CD4-positive, alpha-beta T cell treated with Interleukin-6 at 100 ng/mL for 8 hours (primary cell): ENCODE measurements at places on chromosomes 5 and 9.

DNA sequence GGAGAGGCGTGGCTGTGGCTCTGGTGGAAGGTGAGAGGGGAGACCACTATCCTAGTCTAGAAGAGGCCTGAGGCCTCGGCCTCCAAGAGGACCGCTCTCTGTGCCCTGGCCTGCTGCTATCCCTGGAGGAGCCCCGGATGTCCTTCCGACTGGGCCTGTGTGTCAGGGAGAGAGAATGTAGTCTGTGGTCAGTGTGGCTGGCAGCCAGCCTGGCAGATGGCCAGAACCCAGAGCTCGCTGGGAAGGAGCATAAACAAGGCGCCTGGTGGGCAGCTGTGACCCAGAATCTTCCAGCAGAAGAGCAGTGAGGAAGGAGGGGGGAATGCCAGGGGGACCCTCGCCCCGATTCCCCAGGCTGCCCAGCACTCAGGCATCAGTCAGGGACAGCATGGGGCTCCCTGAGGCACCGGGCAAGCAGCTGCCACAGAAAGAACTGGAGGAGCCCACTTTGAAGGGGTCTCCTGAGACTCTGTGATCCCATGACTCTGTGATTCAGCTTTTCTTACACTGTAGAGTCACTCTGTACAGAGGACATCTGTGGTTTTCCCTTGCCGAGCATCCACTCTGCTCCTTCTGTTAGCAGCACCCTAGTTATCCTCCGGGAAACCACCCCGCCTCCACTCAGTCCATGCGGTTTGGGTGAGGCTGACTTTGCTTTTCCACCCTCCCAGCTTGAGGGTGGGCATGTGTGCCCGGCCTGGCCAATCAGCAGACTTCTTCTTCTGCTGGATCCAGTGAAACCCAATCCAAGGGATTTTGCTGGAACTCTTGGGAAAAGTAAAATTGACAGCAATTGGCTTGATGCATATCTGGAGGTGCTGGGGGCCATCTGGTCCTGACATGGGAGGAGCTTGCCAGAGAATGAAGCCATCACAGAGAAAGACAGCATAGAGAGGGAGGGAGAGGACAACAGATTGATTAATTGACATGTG is 46.2 kb upstream of the PWWP2A start:
- no peak for DNase-seq

- DNase-seq: peak; percentile 22
Observed at GRCh38 chr9:4297151-4297785, 2.6 kb downstream of the GLIS3 start.

GRCh38 chr9:76519075-76519835 is 60.3 kb downstream of the GCNT1 start:
- DNase-seq: no peak

DNA sequence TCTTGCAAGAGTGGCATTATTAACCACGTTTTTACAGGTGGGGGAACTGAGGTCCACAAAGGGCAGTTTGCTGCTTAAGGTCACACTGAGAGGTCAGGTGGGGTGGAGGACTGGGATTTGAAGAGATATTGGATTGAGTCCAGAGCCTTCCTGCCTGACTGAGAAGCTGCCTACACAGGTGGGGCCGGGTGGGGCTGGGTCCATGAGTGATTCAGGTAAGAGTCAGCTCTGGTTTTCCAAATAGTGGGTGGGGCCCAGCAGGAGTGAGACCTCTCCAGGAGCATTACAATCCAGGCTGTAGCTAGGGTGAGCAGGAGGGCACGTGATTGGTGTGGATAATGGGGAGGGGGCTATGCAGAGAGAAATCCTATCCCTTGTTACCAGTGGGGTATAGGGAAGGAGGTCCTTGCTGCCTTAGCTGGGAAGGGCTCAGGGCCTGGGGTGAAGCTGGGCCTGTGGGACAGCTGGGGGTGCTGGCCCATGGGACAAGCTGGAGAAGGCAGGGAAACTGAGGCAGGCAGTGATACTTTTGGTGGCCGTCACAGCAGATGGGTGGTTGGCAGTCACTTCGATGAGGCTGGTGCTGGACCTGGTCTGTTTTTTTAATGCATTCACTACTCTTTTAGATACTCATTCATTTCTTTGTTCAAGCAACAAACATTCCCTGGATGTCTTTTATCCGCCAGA is 2.9 kb upstream of the PTGS1 start:
- no peak for DNase-seq

DNA sequence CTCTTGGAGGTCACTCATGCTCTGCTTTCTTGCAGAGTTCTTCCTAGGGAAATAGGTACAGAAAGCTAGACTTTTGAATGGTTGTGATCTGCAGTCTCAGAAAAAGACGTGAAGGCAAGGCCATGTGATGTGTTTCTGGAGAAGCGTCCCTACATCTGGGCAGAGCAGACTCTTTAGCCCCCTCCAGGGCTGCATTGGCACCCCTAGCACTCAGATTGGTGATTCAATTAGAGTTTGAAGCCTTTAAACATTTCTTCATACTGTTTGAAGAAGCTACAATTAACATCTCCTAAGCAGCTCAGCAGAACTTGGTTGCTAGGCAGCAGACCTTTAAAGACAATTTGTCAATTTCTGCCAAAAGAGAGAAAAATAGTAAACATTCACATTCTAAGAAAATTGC is 21.6 kb downstream of the JADE2 start:
- DNase-seq: no peak

DNA sequence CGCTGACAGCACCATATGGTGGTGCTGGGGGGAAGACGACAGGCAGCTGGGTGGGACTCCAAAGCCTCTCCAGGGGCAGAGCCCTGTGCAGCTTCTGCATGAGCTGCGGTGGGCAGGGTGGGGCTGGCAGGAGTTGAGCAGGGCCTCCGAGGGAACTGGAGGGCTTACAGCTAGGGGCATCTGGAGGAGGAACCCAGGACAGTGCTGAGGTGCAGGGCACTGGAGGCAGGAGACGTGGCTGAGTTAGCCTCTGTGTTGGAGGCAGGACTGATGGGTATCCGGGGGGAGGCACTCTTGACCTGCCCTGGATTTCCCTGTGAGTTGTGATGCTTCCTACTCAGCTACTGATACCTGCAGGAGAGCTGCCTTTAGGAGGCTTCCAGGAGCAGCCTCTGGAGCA is 45.0 kb downstream of the TENT4A start:
- no peak for DNase-seq

- DNase-seq: no peak
Observed at GRCh38 chr5:147708708-147709107, 73.8 kb downstream of the JAKMIP2 start.

DNA sequence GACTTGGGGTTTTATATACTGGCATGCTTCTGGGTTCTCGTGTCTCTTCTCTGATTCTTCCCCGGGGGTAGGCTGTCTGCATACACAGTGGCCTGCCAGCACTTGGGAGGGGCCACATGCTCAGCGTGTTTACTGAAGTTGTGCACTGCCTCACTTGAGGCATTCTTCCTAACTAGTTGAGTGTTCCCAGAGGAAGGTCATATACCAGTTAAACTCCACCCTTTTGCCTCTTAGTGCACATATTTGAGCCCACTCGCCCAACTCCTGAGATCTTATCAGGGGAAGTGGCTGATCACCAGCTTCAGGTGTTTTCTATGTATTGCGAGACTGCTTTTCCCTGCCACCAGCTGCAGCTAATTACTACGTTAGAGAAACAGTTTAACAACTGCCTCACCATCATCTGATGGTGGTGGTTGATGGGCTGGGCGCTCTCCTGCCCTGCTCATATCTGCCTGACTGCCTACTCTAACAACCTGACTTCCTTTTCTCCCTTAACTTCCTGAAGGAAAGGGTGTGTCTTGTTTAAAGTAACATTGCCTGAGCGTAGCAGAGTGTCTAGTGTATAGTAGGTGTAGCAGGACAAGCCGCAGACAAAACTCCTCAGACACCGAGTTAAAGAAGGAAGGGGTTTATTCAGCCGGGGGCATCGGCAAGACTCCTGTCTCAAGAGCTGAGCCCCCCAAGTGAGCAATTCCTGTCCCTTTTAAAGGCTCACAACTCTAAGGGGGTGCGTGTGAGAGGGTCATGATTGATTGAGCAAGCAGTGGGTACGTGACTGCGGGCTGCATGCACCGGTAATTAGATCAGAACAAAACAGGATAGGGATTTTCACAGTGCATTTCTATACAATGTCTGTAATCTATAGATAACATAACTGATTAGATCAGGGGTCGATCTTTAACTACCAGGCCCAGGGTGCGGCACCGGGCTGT is 60.1 kb upstream of the CLINT1 start:
- peak; percentile 27 for DNase-seq

GRCh38 chr5:4081059-4081458 is 485.4 kb downstream of the IRX1 start:
- DNase-seq: no peak

GRCh38 chr5:172407241-172407691 is 47.1 kb downstream of the SH3PXD2B start:
- no peak for DNase-seq

DNA sequence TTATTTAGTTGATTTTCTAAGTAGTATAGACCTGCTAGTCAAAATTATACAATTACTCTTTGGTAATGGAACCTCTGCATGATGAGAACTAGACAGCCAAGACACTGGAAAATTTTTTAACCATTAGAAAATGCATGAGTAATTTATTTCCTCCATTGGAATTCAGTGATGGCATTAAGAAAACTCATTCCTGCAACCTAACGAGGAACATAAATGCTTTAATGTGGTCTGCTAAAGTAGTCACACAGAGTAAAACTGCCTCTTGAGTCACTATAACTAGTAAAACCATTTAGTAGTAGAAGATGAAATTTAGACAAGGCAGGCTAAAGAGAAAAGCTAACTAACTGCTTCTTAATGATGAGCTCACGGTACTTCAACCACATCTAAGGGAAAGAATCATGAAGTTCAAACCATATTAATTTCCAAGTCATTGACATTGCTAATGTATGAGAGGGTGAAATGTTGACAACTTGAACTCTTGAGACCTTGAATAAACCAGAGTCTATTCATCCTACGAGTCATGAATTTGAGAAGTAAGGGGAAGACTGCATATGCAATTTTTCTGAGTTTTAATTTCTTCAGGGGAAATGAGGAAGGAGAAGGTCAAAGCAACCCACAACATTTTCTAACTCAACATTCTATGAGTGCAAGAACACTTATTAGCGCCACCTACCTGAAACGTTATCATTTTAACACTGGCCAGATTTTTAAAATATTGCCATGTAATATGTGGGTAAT is 74.4 kb downstream of the GLIS3 start:
- DNase-seq: no peak

- no peak for DNase-seq
Observed at GRCh38 chr5:170353011-170353761, 36.0 kb downstream of the KCNMB1 start.

- DNase-seq: no peak
Observed at GRCh38 chr9:129224618-129225489, 46.8 kb upstream of the IER5L start.

- no peak for DNase-seq
Observed at GRCh38 chr5:5979377-5979760, 399.0 kb downstream of the MED10 start.

DNA sequence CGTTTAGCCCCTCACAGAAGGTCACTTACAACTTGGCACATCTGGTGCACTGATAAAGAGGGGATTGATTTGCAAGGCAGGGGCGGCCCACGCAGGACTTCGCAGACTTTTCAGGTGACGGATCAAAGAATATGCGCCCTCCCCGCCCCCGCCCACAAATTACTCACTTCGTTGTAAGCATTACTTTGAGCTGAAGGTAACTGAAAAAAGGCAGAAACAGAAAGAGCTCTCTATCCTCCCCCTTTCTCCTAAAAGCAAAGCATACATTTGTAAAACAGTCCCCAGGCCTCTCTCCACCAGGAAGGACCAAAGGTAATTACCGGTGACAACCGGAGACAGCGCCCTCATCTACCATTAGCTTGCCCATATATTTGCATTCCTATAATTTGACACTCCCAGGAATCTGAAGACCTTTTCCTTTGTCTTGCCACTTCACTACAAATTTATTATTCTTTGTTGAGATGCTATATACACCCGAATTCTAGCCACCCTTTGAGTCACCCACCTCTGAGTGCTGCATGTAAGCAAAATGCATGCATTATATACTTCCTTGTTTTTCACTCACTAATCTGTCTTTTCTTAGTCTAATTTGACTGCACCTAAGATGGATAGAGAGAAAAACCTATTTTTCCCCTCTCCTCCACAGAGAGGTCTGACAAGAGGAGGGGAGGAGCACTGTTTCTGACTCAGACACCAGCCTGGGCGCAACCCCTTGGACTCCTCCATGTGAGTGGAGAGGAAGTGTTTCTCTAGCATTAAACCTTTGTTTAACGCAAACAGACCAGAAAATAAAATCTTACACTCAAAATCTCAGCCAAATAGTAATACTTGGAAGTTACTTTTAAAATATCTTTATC is 74.7 kb upstream of the SPIN1 start:
- no peak for DNase-seq

GRCh38 chr5:86029308-86029707 is 588.4 kb upstream of the COX7C start:
- no peak for DNase-seq

DNA sequence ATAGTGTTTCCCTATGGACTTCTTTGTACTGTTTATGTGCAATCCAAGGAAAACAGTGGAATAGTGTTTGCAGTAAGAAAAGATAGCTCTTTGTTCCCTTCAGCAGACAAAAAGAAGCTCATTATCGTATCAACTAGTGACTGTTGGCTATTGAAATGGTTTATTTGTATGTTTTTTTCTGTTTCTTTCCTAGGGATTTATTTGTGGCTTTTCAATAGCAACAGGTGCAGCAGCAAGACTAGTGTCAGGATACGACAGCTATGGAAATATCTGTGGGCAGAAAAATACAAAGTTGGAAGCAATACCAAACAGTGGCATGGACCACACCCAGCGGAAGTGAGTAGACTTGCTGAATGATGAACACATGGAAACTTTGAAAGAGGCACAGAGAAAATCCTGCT is 65.1 kb downstream of the SLC44A1 start:
- DNase-seq: no peak

- no peak for DNase-seq
Observed at GRCh38 chr5:32851559-32852173, 140.5 kb downstream of the NPR3 start.

GRCh38 chr5:5576744-5577143 is 154.3 kb downstream of the ICE1 start:
- DNase-seq: no peak

DNA sequence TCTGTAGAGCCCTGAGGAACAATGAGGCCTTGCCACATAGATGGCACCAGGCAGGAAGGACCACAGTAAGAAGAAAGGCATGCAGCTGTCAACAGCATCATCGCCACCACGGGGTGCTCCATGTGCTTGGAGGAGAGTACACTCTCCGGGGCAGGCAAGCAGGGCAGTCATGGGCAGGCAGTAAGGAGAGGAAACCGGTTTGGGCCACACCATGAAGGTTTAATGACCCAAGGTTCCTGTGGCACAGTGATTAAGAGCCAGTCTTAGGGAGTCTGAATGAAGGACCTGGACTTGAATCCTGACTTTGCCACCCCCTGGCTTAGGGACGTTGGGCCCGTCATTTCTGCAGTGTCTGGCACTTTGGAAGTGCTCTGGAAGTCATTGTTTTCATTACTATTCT is 80.6 kb upstream of the ZBTB43 start:
- DNase-seq: no peak

DNA sequence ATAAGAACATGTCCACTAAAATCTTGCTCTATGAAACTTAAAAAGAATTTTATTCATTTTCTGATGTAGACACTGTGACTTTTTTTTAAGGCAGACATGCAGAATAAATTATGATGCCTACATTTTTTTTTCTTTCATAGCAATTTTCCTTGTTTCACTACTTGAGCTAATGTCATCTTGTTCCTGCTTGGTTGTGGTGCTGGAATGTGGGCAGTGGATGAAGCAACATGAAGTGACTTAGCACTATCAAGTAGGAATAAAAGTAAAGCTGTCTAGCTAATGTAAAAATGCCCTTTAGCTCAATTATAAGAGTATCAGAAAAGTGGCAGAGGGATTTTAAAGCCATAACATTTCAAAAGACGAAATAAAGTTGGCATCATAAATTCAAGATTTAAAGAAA is 191.0 kb downstream of the ADAMTS6 start:
- no peak for DNase-seq

- DNase-seq: no peak
Observed at GRCh38 chr9:38414040-38414723, 10.1 kb downstream of the IGFBPL1 start.
